ENCODE measurements at places on chromosomes 2 and 18.

DNA sequence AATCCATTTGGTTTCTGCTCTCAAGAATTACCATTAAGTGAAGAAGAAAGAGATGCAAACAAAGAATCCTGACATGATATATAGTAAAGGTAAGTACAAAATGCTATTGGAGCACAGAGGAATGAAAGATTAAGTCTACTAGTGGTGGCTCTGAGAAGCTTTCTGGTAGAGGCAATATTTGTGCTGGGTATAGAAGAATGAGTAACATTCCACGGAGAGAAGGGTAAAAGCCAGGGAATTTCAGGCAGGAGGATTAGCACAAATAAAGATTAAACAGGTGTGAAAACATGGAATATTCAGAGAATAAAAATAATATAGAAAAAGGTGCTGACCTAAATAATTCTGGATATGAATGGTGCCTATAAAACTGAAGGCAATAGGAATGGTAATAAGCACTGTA lies 31.8 kb downstream of the METTL8 start:
- no peak for DNase-seq

DNA sequence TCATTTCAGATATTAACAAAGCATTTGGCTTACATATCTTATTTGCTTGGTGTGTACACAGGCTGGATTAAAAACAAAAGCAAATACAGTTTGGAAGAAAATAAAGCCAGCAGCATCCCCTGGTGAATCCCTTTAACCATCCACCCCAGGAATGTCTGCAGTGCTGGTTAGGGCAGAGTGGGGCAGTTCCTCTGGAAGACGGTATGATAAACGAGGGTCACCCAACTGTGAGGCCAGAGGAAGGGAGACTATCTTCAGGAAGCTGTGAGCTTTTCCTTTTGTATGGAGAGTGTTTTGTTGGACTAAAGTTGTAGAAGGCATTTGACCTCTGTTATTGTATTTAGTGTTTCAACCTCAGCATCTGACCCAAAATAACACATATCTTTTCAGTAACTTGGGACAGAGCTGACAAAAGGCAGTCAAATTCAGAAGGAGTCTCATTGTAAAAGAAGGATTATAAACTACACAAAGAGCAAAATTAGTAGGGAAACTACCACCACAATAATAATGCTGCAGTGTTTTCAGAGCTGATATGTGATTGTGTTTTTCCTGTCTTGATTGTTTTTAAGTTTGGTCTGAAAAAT lies 159.1 kb downstream of the FMNL2 start:
- DNase-seq, result no peak

DNA sequence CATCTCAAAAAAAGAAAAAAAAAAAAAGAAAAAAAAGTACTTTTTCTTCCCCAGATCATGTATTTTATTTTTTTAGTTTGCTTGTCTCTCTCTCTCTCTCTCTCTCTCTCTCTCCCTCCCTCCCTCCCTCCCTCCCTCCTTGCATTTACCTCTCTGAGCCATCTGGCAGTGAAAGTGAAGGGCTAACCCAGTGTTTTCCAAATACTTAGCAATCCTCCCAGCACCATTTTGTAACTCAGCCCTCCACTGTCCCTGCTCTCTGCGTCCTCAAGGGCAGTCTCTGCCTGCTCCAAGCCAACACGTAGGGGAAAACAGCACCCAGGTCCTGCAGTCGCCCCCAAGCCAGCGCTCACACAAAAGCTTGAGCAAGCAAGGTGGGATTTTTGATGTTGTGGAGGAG lies 19.6 kb upstream of the TEX44 start:
- DNase-seq, result no peak

DNA sequence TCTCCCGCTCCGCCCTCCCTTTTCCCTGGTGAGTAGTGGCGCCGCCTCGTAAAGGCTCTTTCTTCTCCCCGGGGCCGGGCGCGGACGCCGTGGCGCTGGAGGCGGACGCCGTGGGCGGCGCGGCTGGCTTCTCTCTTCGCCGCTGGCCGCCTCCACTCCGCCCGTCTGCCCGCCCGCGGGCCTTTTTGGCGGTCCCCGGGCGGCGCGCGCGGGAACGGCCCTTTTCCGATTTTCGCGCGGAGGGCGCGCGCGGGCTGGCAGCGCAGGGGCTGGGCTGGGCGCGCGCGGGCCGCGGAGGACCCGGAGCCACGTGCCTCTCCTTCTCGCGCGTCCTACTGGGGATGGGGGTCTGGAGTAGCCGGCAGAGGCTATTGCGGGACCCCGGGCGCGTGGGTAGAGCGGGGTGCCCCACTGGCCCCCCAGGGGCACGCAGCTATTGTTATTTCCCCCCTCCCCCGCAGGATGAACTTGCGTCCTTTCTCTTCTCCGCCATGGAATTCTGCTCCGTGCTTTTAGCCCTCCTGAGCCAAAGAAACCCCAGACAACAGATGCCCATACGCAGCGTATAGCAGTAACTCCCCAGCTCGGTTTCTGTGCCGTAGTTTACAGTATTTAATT lies 472 bp downstream of the SLC20A1 start:
- DNase-seq, result peak; percentile 39

- DNase-seq, result no peak
These were observed 64.7 kb downstream of the KCTD1 start for GRCh38 chr18:26483633-26484032.

DNA sequence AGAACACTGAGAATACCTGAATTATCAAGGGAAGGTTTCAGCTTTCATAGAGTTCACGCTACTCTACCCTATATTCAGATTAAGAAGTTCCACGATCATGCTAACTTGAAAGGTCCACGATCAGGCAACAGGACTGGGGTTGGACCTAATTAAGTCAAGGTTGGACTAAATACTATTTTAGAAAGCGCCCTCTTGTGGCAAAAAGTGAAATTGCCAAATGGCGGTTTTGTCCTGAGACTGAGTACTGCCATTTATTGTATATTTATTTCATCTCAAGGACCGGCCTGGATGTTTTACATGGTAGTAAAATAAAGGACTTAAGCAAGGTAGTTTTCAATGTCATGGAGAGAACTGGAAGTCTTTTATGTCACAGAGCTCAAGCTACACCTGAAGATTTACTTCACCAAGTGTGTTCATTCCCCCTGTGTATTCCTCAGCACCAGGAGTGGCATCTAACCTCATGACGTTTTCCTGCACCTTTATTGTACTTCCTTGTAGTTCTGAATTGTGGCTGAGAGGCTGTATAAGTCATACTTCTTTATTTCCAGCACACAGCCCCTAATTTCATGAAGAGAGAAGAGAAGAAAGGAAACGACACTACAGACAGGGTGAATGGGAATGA lies 56.8 kb downstream of the SRD5A2 start:
- peak; percentile 62 for DNase-seq

DNA sequence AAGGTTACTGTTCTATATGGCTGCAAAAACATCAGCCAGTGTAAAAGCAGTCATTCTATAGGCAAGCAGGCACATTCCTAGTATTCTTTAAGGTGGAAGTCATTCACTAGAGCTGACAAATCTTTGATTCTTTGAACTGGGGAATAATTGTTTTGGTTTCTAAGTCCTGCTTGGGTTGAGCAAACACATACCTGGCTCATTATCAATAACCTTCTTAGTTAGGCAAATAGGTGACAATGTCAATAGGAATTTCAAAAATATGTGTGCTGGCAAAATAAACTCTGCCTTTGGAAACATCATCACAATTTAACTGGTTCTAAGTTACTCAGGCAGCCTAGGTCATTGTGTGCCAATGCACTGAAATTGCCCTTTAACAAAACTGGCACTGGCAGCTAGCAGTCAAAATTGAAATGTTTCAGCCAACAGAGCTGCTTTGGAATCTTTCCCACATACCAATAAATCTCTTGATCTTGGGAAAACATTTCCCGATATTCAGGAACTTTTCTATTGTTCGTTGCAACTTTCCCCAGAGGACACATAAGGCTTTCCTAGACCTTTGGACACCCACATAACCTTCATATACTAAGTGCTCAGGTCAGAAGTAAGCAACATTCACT lies 402.0 kb upstream of the MMADHC start:
- peak; percentile 56 for DNase-seq

DNA sequence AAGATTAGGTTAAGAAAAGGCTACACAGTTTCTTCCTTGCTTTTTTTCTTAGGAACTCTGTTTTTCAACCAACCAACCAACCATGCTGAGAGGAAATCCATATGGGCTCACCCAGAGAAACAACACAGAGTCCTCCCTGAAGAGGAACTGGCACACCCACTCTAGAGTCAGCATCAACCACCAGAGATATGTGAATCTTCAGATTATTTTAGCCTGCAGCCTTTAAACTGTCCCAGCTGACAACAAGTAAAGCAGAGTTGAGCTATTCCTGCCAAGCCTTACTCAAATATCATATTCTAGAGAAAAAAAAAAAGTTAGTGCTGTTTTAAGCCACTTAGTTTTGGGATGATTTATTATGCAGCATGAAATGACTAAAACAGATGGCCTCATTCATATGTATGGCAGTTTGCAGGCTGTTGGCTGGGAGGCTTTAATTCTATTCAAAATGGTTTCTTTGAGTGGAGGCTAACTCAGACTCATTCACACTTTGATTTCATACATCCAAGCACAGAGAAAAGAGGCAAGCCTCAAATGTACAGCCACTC lies 1637.7 kb upstream of the LRRTM1 start:
- DNase-seq, result no peak

- no peak for DNase-seq
These were observed 109.2 kb upstream of the VRK2 start for GRCh38 chr2:57937456-57937855.

DNA sequence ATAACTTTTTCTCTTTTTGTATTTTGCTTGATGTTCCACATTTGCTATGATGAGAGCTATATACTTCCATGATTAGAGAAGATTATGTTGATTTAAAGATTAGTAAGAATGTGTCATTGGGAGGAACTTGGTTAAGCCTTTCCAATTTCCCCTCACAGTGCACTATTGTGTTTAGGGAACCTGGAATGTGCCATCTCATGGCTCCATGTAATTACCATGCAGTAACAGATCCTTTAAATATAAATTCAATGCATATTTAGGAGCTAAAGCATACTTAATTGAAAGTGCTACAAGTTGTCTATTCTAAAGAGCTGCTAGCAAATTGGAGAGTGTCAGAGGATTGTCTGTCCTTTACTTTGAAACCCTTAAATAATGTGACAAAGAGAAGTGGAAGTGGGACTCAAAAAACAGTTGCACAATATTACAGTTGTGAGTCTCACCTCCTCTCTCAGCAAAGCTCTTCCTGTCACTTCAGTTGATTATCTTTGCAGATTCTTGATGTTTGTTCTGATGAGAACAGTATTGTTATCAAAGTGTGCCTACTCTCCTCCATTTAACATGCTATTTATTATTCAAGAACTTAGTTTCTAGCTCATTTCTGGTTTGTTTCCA lies 1162.7 kb upstream of the ZEB2 start:
- DNase-seq, result peak; percentile 36

- DNase-seq, result no peak
These were observed 6.3 kb downstream of the SPIRE1 start for GRCh38 chr18:12651651-12652050.

DNA sequence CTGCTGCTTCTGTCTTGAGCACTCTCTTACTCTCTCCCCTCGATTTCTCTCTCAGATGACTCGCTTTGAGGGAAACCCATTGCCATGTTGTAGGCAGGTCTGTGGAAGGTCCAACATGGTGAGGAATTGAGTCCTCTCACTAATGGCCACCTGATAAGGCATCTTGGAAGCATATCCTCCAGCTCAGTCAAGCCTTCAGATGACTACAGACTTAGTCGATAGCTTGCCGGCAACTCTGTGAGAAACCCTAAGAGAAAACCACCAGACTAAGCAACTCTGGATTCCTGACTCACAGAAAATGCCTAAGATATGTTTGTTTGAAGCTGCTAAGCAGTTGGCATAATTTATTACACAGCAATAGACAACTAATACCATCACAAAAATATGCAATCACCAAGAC lies 51.2 kb downstream of the WDR75 start:
- DNase-seq, result peak; percentile 15

GRCh38 chr2:45763255-45763654 lies 111.8 kb downstream of the PRKCE start:
- DNase-seq, result no peak

DNA sequence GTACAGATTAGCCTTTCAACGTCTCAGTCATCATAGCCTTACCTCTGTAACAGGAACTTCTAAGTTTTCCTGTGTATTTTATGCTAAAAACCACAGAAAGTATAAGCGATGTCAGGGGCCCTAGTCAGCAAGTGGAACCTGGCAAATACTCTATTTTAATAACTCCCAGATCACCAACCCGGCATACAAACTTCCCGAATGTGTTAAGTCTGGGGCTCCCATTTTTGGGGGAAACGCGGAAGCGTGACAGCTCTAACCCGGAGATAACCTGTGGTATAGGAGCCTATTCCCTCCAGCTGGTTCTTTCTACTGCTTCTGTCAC lies 574 bp downstream of the NIFK start:
- DNase-seq, result peak; percentile 6

GRCh38 chr18:23498117-23498516 lies 5.2 kb upstream of the RMC1 start:
- no peak for DNase-seq

Measured in EH (cell line).